Esophagus muscularis mucosa (tissue), 4 donors: ENCODE measurements at places on chromosomes 16 and 17.
A peak's percentile ranks its signal among the peaks of the same experiment; 100 is the strongest.

- no peak for DNase-seq
Measured at GRCh38 chr17:81156866-81157805, 8.2 kb upstream of the PVALEF start.

GRCh38 chr16:23879735-23880373 is 44.1 kb downstream of the PRKCB start:
- DNase-seq, result no peak

DNA sequence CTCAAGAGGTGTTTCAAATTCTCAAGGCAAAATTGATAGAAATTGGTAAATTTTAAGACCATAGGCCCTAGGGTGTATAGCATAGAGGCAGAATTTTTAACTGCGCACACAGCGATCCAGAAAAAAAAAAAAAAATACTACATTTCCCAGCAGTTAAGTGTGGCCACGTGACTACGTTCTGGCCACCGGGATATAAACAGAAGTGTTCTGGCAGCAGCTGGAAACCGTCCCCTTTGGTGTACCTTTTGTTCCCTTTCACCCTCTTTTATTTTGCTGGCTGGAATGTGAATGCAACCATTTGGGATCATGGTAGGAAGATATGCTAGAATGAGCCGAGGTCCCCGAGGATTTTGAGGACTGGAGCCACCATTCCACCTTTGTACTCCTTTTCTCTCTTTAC is 52.7 kb upstream of the AKAP1 start:
- no peak for DNase-seq

GRCh38 chr17:45768000-45768399 is 16.1 kb upstream of the CRHR1 start:
- no peak for DNase-seq

DNA sequence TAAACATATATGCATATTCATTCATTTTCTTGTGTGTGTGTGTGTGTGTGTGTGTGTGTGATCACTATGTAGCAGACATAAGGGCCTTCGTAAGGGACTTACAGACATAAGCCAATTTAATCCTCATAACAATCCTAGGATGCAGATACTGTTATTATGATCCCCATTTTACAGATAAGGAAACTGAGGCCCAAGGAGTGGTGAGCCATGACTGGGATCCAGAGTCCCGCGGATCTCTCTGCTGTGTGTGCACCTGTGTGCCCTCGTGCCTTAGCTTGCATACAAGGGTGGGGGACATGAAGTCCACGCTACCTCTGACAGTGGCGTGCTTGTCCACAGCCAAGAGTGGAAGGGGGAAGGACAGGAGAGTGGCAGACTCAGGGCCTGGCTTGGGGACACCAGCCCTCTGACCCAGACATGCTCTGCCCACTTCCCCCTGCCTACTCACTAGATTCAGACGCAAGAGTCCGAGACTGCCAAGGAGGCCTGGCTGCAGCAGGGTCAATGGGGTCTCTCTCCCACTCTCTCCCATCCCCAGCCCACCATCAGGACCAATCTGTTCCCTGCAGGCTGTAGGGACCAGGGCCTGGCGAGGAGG is 9.8 kb upstream of the SMTNL2 start:
- no peak for DNase-seq

- no peak for DNase-seq
Measured at GRCh38 chr17:46053911-46054534, 55.0 kb downstream of the STH start.

DNA sequence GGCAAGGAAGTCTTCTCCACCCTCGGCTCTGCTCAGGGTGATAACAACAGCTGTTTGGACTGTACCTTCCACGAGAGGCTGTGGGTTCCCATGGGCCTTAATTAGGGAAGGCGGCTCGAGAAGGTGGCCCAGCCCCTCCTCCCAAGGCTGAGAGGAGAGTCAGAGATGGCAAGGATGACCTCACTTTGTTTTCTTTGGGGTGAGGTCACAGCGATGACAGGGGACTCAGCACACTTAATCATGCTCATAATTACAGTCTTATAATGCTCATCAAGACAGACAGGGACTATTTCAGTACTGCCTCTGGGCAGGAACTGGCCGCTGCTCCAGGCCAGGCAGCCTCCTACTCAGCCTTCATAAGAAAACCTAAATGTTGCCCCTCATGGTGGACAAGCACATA is 19.7 kb downstream of the WFDC1 start:
- DNase-seq, result no peak

- no peak for DNase-seq
Measured at GRCh38 chr17:4879601-4880000, 19.7 kb upstream of the C17orf107 start.

GRCh38 chr16:2711370-2712062 is 8.5 kb downstream of the PRSS27 start:
- DNase-seq, result no peak

DNA sequence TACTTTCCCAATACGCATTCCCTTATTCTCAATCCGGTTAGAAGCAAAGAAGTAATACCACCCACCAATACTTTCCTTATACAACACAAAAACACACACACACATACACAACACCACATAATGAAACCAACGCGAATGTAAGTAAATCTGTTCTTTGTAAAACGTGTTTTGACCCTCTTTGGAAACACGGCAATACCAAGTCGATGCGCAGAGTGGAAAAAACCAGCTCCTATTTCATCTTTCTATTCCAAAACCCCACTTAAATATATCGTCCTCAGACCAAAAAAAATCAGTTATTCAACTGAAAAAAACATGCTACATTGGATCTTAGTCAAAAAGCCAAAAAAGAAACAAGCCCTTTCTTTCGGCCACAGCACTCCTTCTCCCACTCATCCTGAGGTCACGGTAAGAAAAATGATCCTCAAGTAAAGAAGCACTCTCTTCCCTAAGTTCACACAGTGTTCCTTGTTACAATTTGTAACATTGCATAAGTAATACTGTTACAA is 31.0 kb upstream of the ARL4D start:
- no peak for DNase-seq

DNA sequence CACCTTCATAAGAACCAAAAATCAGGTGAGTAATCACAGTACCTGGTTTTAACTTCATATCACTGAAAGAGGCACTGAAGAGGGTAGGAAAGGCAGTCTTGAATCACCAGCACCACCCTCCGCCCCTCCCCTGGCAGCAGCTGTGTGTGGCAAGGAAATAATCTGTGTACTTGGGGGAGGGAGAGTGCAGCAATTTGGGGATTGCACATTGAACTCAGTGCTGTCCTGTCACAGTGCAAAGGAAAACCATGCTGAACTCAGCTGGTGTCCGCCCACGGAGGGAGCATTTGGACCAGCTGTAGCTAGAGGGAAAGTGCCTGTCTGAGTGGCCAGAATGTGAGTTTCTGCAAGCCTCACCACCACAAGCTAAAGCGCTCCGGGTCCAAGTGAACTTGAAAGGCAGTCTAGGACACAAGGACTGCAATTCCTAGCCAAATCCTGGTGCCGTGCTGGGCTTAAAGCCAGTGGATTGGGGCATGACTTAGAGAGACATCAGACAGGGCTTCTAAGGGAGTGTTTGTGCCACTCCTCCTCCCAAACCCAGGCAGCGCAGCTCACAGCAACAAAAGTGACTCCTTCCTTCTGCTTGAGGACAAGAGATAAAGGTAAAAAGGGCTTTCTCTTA is 39.7 kb upstream of the ALDH3A1 start:
- DNase-seq, result no peak

- DNase-seq, result no peak
Measured at GRCh38 chr17:59254742-59255141, 34.4 kb downstream of the GDPD1 start.

DNA sequence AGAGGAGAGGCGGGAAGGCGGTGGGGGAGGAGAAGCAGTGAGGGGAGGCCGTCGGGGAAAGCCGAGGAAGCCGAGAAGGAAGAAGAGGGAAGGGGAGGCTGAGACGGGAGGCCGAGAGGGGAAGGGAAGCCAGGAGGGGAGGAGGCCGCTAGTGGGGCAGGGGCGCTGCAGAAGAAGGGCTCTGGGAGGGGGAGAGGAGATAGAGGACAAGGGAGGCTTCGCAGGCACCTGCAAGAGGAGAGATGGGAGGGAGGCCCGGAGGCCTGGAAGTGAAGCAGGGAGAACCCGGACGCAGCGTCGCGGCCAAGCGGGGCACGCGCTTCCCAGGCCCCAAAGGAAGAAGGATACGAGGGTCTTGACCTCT is 2.3 kb downstream of the C17orf58 start:
- no peak for DNase-seq

DNA sequence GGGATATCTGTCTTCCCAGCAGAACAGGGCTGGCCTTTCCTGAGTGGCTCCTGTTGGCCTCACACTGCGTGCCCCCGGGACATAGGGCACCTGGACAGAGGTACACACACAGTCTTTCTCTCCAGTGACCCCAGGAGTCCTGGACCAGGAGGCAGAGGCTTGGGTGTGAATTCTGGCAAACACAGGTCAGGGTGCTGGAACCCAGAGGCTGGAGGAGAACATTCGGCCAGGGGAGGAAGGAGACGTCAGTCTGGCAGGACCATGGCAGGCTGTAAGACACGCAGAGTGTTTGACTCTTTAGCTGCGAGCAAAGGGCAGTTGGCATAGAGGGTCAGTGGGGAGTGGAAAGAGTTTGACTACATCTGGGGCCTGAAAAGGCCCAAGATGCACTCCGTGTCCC is 4.1 kb upstream of the TVP23A start:
- DNase-seq, result no peak

DNA sequence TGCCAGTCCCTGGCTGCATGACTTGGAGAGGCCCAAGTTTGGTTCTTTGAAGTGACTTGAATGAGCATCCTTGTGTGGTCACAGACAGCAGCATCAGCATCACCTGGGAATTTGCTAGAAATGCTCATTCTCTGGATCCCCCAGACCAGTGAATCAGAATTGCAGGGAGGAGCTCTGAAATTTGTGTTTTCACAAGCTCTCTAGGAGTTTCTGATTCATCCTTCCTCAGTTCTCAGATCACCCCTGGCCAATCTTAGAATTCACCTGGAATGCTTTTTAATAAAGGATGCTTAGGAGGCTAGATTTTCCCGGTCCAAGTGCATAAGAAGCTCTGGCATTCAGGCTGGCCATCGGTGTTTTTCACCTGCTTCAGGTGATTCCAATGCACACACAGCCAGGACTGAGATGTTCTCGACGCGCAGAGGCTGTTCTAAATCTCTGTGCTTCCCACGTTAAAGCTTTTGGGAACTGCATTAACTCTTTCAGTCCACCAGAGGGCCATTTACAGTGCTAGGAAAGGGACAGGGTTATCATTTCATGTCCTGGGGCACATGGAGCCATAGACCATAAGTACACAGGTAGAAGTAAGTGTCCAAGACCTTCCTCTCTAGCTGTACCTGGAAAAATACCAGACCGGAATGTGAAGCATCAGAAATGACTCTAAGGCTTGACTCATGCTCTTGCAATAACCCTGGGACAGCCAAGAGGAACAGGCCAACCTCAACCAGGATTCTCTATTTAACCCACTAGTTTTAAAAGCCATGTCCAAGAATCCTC is 85.7 kb upstream of the XYLT1 start:
- DNase-seq, result no peak

GRCh38 chr17:27232328-27232727 is 61.6 kb upstream of the WSB1 start:
- peak; percentile 57 for DNase-seq

- DNase-seq, result no peak
Measured at GRCh38 chr17:15134363-15134762, 130.8 kb downstream of the PMP22 start.

DNA sequence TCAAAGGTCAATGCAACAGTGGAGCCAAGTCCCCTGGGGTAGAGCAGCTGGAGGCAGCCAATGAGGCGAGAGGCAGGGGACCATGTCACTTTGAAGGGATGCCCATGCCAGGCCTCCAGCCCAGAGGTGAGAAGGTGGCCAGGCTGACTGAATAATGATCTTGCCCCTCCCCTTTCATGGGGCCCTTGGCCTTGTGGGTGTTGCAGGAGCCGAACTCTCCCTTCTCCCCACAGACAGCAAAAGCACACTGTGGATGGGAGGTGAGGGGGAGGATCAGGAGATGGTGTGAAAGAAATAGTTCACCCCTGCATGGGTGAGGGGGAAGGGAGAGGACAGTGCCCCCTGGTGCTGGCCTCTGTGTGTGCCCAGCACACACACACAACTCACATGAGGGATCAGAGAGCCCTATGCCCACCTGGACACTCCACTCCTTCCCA is 15.8 kb upstream of the TBX21 start:
- no peak for DNase-seq

DNA sequence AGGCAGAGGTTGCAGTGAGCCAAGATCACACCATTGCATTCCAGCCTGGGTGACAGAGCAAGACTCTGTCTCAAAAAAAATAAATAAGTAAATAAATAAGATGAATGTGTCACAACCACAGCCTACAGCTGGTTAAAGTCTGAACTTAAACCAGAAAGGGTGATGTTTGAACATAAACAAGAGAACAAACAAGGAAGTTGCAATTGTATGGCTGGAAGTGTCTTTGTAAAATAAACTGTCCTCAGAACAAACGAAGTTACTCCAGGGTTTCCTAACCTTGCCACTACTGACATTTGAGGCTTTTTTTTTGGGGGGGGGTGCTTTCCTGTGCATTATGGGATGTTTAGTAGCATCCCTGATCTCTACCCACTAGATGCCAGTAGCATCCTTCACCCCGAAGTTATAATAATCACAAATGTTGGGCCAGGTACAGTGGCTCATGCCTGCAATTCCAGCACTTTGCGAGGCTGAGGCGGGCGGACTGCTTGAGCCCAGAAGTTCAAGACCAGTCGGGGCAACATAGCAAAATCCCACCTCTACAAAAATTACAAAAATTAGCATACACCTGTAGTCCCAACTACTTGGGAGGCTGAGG is 119.2 kb downstream of the XYLT1 start:
- no peak for DNase-seq

DNA sequence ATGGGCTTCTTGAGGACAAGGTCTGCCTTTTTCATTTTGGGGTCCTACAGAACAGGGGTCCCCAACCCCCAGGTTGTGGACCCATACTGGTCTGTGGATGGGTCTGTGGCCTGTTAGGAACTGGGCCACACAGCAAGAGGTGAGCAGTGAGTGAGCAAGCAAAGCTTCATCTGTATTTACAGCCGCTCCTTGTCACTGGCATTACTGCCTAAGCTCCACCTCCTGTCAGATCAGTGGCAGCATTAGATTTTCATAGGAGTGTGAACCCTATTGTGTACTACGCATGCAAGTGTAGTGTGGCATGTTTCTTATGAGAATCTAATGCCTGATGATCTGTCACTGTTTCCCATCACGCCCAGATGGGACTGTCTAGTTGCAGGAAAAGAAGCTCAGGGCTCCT is 33.9 kb downstream of the ERN1 start:
- DNase-seq, result no peak

GRCh38 chr16:49921791-49922456 is 66.0 kb upstream of the ZNF423 start:
- DNase-seq, result no peak

DNA sequence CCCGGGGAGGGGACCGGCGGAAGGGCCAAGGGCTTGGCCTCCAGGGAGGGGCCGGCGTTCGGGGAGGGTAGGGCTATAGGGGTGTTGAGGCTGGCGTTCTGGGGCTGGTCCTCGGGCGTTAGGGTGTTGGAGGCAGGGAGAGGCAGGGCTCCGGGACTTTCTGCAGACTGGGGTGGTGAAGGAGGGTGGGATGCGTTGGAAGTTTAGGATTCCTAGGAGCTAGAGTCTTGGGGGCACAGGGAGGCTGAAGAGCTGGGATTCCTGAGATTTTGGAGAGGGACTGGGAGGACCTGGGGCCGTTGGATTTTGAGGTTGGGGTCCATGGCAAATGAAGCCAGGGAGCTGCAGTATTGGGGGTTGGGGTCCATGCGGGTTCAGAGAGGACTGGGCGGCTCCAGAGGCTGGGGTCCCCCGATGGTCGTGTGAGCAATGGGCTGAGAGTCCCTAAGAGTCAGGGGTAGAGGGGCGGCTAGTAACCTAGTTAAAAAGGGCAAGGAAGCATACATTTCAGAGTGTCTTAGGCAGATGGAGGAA is 740 bp downstream of the NFATC2IP start:
- no peak for DNase-seq
